ENCODE measurements at places on chromosomes 1 and 21. TPM values are rescaled to one million over a fixed set of nuclear protein-coding genes. Genes with fewer than 3 reads are reported as not detected.

DNA sequence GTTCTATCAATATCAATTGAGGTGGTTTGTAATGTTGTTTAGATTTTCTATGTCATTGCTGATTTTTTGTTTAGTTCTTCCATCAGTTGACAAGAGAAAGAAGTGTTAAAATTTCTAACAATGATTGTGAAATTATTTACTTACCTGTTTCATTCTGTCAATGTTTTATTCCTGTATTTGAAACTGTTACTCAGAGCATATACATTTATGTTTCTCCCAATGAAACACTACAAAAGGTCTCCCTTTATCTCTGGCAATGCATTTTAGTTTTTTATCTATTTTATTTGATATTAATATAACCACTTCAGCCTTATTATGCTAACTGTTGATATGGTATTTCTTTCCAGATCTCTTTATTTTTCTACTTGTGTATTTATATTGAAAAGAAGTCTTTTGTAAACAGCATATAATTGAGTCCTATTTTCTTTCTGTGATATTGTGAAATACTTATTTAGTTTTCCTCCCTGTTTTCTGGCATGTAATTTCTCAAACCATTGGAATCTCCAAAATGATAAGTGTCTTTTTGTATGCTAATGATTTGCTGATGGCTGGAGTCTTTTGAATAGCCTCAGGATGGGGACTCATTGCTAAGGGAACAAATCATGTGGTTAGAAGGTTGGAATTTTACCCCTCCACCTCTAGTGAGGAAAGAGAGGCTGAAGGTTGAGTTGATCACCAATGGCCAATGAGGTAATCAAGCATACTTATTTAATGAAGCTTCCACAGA is 122.0 kb downstream of the ADSS2 start:
- DNase-seq, result no peak

DNA sequence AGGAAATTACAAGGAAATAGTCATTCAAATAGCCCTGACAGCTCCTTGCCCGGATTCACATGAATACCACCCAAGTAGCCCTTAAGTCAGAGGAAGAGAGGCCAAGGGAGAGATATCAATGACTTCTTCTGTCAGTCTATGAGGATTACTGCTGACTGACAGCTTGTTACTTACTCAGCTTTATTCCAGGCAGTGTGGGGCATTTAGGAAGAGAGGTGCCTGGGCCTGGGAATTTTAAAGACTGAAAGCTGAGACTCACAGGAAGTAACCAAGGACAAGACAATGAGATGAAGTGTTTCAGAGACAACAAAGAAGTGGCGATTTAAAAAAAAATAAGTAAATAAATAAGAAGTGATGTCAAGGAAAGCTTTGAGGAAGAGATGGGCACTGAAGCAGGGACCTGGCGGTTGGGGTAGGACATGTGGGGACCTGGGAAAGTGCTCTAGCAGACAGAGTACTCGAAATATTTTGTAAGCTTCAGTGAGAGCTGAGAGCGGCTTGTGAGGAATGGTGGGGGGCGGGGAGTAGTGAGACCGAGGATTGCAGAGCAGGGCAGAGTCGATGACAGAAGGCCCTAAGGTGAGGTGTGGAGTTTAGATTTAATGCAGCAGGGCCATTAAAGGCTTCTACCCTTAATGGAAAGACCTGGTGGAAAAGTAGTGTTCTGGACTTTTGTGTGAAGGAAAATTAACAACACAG is 58.9 kb downstream of the ST3GAL3 start:
- DNase-seq, result peak; percentile 66

GRCh38 chr21:25406887-25407579 is 200.2 kb downstream of the MRPL39 start:
- no peak for DNase-seq

GRCh38 chr1:228280106-228280901 is 72.5 kb downstream of the OBSCN start:
- peak; percentile 52 for DNase-seq

DNA sequence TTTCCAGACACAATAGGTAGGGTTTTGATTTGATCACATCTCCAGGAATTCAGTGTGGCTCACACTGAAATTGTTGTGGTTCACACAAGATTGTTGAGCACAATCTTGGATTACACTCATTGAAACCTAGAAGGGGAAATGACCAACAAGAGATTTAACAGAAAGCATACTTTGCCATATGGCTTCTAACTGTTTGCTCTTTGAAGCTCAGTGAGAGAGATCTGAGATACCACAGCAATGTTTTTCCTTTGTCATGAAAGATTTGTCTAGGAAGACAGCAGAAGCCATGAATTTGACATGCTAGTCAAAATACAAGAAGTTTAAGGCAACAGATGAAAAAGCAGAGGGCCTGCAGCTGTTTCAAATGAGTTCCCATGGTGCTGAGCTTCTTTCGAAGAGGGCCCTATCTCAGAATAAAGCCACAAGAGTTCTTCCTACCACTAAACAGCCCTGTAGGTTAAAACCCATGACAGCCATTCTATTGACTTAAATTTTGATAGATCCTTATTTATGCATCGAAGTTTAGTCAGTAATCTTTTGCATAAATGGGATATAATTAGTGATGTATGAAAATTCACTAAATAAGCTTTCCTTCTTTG is 650.4 kb downstream of the LTN1 start:
- DNase-seq, result no peak

- DNase-seq, result no peak
Observed at GRCh38 chr1:118340928-118341910, 156.2 kb upstream of the SPAG17 start.

- no peak for DNase-seq
Observed at GRCh38 chr1:237041795-237042525, at the start of gene RYR2. Gene RYR2 (plus strand): TSS chr1:237042184. CDS start chr1:237042522, 338 bp downstream.

- no peak for DNase-seq
Observed at GRCh38 chr21:28418726-28419514, 573.8 kb downstream of the LTN1 start.

- no peak for DNase-seq
Observed at GRCh38 chr1:114122941-114123618, 30.6 kb downstream of the SYT6 start.

GRCh38 chr1:235023711-235024439 is 104.8 kb downstream of the TOMM20 start:
- no peak for DNase-seq

- no peak for DNase-seq
Observed at GRCh38 chr1:53069265-53069662, 7.3 kb downstream of the PODN start.

DNA sequence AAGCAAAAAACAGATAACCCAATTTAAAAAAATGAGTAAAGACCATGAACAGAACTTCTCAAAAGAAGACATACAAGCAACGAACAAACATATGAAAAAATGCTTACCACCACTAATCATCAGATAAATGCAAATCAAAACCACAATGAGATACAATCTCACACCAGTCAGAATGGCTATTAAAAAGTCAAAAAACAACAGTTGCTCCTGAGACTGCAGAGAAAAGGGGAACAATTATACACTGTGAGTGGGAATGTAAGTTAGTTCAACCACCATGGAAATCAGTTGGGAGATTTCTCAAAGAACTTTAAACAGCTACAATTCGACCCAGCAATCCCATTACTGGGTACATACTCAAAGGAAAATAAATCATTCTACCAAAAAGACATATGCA is 131.6 kb downstream of the PTGER3 start:
- DNase-seq, result no peak

- DNase-seq, result peak; percentile 46
Observed at GRCh38 chr21:44421901-44422840, 33.1 kb upstream of the LRRC3 start.

DNA sequence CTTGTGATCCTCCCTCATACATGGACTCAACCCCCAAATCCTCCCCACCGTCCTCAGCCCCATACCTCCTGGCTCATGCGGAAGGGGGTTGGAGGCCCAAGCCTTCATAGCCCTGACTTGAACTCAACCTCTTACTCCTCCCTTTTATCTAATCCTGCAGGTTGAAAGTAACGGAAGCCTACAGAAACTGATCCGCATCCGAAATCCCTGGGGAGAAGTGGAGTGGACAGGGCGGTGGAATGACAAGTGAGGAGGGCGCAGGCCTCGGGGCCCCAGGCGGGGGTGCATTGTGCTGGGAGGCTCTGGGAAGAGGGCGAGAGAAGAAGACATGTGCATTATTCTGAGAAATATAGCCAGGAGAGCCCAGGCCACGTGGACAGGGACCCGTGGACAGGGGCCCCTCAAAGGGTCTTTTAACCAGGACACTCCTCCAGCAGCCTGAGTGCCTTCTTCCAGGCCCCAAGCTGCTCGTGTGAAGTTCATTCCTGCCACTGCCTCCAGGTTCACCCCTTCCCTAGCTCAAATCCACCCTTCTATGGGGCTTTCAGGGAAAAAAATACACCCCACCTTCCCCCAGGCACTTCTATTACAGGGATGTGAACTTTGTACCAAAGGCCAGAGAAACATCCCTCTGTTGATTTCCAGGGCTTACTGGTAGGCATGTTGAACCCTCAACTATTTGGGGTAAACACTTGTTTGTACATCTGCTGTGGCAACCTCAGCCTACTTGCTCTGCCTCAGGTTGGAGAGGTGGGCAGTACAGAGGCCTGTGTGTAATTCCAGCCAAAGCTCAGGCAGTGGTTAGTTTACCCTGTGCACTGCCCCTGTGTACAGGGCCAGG is 38.6 kb downstream of the CAPN2 start:
- DNase-seq, result no peak

CYP4Z1 gene
- total RNA-seq, result 2.1 TPM

INKA2 gene
- total RNA-seq, result 13.3 TPM

CRABP2 gene
- total RNA-seq, result 1.4 TPM

HSD11B1 gene
- 16.9 TPM for total RNA-seq

TAS1R1 gene
- total RNA-seq, result not detected

RSPO1 gene
- 9.1 TPM for total RNA-seq

DMRTA2 gene
- total RNA-seq, result not detected

SPRR2A gene
- not detected for total RNA-seq

SYNC gene
- 16.9 TPM for total RNA-seq

GNAT2 gene
- total RNA-seq, result not detected

C1orf94 gene
- total RNA-seq, result not detected
